Fibroblast of lung (primary cell): ENCODE measurements at places on chromosomes 1 and 21. TPM values are rescaled to one million over a fixed set of nuclear protein-coding genes. Genes with fewer than 3 reads are reported as not detected.
A peak's percentile ranks its signal among the peaks of the same experiment; 100 is the strongest.

The C1orf115 gene
- 2.1 and 3.3 TPM in 2 replicates for total RNA-seq

The FCRL5 gene
- total RNA-seq, result not detected in 2 replicates

GRCh38 chr21:33490991-33491372 lies 534 bp downstream of the DNAJC28 start:
- H3K27ac ChIP-seq, result peak overlapping the region; percentile 87
- peaks cover 2% of the 10 kb centered on the region for H3K4me1 ChIP-seq
- peak overlapping the region; percentile 90 for H3K4me3 ChIP-seq

GRCh38 chr1:23809751-23810171 lies 9.2 kb upstream of the GALE start:
- H3K27ac ChIP-seq, result no peak overlapping the region
- H3K4me1 ChIP-seq, result no peaks in the 10 kb centered on the region
- H3K4me3 ChIP-seq, result no peak overlapping the region
- H3K27me3 ChIP-seq, result no peaks in the 10 kb centered on the region
- peaks cover 5% of the 10 kb centered on the region for H3K36me3 ChIP-seq

- H3K27me3 ChIP-seq, result no peaks in the 10 kb centered on the region
- peak; percentile 64 for DNase-seq
- H3K4me1 ChIP-seq, result no peaks in the 10 kb centered on the region
- H3K4me3 ChIP-seq, result peak overlapping the region; percentile 93
- H3K27ac ChIP-seq, result peak overlapping the region; percentile 80
Observed at GRCh38 chr1:227315629-227316346, 2.5 kb downstream of the CDC42BPA start.

DNA sequence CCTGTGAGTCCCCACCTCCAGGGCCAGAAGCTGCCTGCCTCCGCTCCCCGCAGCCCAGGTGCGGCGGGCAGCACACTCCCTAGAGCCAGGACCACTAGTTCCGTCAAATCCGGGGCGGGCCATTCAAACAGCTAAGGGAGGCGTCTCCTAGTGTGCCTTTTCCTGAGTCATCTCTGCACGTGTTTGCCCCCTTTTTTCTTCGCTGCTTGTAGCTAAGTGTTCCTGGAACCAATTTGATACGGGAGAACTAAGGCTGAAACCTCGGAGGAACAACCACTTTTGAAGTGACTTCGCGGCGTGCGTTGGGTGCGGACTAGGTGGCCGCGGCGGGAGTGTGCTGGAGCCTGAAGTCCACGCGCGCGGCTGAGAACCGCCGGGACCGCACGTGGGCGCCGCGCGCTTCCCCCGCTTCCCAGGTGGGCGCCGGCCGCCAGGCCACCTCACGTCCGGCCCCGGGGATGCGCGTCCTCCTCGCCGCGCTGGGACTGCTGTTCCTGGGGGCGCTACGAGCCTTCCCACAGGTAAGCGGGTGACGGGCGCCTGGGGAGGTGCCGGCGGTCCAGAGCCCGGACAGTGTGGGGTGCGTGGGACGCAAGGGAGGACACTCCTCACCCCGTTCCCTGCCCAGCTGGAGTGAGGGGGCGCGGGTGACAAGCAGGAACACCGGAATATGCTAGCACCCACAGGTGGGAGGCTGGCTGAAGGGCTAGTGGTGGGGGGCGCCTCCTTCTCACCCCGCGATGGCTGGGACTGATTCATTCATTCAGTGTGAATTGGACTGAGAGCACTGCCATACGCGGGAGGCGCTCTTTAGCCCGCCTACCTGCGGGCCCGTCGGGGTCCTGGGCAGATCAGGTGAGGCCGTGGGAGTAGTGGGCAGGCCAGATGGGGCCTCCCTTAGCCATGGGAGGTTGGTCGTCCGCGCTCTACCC lies at the start of gene TNFRSF8:
Gene TNFRSF8 (plus strand): TSS at position 163 of the 932 bp plus-strand sequence. CDS start 296 bp downstream, at position 459.
- DNase-seq, result peak; percentile 20
- H3K36me3 ChIP-seq, result no peaks in the 10 kb centered on the region
- peaks cover 22% of the 10 kb centered on the region for H3K27me3 ChIP-seq
- peaks cover 7% of the 10 kb centered on the region for H3K4me1 ChIP-seq
- H3K4me3 ChIP-seq, result no peak within 1 kb of the TSS
- no peak within 1 kb of the TSS for H3K27ac ChIP-seq
